ENCODE measurements at places on chromosomes 2 and 18.

- no peak for DNase-seq
Observed at GRCh38 chr2:77232909-77233425, 289.2 kb downstream of the LRRTM4 start.

- no peak for DNase-seq
Observed at GRCh38 chr18:64271246-64271645, 122.4 kb upstream of the LINC00305 start.

GRCh38 chr2:11998218-11998617, 251.8 kb downstream of the LPIN1 start:
- no peak for DNase-seq

DNA sequence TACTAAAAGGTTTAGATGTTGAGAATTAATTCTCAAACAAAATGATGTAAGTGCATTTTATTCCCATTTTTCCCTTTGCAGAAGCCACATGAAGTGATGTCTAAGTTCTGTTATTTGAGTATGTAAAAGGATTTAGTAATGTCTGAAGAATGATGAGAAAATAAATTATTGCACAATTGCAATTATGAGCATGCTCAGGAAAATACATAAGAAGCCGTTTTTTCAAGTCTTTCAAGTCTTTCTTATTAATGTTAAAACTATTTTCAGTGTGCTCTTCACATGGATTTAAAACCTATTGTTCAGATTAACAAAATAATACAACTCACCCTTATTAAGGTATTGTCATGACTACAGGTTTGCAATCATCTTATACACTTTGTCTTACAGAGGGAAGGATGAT, 331.4 kb upstream of the NETO1 start:
- DNase-seq: no peak

- DNase-seq: no peak
Observed at GRCh38 chr18:76306685-76307292, 188.3 kb downstream of the ZNF516 start.

DNA sequence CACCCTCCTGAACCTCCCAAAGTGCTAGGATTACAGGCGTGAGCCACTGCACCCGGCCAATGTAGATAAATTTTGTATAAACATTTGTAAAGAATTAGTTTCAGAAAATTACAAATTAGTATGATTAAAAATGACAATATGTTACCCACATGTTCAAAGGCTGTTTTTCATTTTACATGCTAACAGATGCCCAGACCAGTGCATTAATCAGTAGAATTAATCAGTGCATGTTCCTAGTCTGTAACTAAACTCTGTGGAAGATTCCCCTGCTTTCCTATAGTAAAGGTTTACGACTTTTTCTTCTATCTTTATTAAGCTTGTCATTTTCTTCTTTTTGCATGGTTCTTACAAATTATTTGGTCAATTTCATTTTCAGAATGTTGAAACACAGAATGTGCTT, 65.8 kb downstream of the UGGT1 start:
- no peak for DNase-seq

- no peak for DNase-seq
Observed at GRCh38 chr18:70333757-70334156, 44.9 kb downstream of the SOCS6 start.

DNA sequence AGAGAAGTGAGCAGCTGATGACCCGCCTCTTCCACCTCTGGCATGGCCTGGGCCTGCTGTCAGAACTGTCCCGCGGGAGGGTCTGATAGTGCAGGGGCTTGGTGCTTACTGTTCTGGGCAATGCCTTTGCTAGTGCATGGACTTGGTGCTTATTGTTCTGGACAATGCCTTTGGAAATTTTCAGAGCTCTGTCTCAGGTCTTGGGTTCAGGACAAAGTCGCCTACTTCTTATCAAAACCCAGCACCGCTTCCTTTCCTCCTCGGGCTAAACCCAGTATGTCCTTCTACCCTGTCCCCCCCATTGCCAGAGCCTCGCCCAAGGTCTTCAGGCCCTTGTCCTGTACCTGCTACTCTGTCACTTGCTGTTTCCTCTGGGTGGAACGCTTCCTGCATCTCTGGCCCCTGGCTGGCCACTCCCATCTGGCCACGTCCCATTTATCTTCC, 149.6 kb downstream of the ACKR3 start:
- no peak for DNase-seq

- DNase-seq: no peak
Observed at GRCh38 chr18:12302391-12303147, 5.5 kb upstream of the TUBB6 start.

DNA sequence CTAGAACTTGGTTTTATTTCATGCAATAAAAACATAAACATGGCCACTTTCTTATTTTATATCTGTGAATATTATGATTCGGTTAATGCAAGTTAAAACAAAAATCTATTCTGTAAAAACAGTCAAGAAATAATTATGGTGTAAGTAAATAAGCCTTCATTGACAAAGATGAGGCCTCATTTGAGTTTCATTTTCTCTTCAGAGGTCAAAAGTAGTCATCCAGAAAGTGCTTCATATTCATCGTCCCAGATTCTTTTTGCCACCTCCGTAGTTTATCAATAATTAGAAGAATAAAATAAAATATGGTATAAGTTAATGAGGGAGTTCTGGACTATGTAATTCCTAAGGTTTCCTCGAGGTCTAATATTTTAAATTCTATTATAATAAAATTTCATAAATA, 19.4 kb upstream of the HNRNPA3 start:
- no peak for DNase-seq

DNA sequence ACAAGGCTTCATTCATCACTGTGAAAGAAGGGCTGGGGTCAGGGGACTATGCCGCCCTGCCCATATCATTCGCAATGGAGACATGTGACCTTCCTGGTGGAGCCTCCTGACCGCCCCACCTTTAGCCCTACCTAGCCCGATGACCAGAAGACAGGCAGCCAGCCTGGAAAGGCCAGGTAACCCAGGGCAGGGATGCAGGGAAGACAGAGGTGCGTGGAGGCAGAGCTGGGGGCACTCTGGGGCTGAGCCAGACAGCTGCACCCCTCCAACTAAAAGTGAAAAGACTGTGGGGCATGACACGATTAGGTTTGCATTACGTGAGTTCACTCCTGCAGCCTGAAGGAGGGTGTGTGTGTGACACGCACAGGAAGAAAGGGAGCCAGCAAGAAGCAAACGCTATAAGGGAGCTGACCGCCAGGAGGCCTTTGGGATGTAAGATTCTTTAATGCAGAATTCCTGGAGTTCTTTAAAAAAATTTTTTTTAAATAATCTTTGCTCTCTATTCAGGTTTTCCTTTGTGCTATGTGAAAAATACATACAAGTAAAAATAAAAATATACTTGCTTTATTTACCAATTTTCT, 3.7 kb upstream of the HES6 start:
- no peak for DNase-seq

GRCh38 chr2:85924522-85924921, 35.7 kb upstream of the ST3GAL5 start:
- no peak for DNase-seq

DNA sequence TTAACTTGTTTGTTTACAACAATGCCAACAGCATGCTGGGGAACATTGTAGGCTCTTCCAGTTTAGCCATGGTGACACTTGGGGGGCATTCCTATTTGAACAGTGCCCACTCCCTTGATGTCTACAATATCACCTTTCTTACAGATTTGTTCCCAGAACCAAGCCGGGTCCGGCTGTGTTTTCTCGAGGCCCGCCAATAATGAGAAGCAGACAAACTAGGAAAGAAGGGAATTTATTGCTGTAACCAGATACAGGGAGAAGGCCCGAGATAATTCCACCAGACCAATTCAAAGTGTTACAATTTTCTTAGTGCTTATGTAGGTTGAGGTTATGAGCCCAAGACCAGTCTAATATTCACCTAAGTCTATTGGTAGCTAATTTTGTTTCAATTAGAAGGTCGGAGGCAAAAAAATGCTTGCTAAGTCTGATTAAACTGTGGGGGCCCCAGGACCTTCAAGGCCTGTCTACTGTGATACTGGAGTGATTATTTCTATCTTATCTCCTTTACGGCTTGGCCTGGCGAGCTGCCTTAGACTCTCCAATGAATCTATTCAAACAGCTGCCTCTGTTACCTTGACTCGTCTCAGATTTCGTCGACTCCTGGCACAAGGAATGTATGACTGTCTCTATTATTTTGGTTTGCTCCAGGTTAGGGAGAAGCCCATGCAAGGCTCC, 59.1 kb upstream of the PSME4 start:
- DNase-seq: no peak

GRCh38 chr2:160019374-160020090, 42.9 kb downstream of the PLA2R1 start:
- DNase-seq: no peak

DNA sequence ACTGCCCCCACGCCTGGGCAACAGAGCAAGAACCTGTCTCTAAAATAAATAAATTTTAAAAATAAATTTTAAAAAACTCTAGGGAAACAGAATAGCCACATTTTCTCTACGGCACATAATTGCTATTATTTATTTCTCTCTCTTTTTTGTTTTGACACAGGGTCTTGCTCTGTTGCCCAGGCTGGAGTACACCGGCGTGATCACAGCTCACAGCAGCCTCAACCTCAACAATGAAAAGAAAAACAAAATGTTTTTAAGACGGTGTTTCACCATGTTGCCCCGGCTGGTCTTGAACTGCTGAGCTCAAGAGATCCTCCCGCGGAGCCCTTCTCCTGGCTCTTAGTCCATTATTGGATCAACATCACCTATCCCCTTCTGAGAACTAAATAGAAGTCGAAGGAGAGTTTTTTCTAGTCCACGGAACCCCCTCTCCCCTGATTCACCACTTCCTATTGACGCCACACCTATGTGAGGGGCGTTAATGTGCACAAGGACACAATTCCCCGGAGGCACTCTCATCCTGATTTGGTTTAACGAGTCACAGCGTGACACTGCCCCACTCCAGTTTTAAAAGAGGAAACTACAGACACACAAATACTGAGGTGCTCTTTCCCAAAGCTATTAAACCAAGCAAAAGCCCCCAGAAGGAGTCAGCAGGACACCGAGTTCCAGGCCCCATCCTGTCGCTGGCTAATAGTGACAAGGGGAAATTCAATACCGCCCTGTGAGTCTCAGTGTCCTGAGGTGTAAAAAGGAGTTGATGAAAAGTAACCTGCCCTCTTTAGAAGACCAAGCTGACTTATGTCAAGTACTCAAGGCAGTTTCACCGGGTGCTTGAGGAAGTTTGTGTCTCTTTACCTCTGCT, 1.1 kb downstream of the NPC1 start:
- no peak for DNase-seq

DNA sequence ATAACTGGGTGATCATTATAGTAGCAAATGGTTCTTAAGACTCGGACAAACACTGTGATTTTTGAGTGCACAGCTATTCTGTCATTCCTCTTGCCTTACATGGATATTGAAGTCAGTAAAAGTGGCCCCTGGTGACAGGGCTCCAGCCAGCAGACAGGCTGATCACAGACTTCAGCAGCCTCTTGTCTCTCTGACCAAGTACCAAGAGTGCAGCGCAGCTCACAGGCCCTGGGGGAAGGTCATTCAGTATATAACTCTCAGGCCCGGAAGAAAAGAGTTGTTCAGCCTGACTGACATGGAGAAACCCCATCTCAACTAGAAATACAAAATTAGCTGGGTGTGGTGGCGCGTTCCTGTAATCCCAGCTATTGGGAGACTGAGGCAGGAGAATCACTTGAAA, 202.6 kb downstream of the HRH4 start:
- DNase-seq: no peak

GRCh38 chr18:54023471-54023870, 201.0 kb downstream of the MBD2 start:
- DNase-seq: no peak

- no peak for DNase-seq
Observed at GRCh38 chr18:23115683-23116096, 19.6 kb upstream of the CABLES1 start.

GRCh38 chr18:79195716-79196683, 126.8 kb downstream of the ATP9B start:
- DNase-seq: no peak

DNA sequence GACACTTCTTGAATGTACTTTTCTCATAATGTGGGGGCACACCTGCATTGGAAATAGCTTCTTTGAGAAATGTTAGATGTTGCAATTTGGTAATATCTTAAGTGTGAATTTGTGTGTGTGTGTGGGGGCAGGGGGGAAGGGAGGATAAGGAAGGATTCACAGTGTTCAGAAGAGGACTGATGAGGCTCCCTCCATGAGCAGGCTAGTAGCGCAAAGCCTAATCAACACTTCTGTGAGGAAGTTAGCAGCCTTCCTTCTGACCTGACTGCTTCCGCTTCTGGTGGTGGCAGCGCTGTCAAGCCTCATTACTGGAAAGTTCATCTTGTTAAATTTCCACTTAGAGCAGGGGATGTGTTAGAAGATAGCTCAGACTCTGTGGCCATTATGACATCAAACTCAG, 295.4 kb upstream of the SPRED2 start:
- DNase-seq: no peak

DNA sequence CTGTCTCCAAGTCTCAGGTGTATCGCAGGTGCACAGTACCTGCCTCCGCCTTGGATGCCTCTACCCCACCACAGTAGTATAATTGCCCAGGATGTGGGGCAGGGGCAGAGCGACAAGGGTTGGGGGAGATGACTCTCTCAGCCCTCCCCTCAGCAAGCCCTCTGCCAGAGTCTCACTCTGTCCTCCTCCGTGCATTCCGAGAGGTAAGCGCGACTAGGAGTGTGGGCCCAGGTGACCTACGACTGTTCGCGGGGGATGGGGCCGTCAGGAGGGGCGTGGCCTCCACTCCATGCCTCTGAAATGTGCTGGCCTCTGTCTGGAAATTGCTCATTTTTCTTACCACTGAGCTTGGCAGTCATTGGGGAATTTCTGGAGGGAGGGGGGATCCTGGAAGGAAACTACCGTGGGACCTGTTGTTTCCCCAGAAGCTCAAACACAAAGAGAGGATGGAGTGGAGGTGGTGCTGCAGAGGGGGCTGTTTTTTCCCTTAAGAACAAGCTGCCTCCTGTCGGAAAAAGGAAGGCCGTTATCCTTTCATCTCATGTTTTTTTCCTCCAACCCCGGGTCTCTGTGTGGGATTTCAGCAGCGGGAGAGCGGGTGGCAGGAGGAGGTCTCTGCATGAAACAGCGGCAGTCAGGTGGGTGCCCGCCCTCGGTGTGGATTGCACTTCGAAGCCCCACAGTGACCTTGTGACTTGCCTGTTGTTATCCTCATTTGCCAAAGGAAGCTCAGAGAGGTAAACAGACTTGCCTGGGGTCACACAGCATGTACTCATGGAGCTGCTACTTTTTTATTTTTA, 13.0 kb upstream of the RALB start:
- DNase-seq: no peak

- no peak for DNase-seq
Observed at GRCh38 chr2:126663184-126663963, 7.4 kb downstream of the GYPC start.

- no peak for DNase-seq
Observed at GRCh38 chr2:113010088-113010487, 4.8 kb downstream of the IL36A start.

DNA sequence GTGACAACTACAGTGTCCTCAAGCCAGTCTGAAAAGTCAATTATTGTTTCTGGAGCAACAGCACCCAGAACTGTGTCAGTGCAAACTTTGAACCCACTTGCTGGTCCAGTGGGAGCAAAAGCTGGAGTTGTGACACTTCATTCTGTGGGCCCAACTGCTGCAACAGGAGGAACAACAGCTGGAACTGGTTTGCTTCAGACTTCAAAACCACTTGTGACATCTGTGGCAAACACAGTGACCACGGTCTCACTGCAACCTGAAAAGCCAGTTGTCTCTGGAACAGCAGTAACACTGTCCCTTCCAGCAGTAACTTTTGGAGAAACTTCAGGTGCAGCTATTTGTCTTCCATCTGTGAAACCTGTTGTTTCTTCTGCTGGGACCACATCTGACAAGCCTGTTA, 59.8 kb downstream of the TAF4B start:
- no peak for DNase-seq
